ENCODE measurements at places on chromosomes 1 and 21.

- DNase-seq = no peak
Observed at GRCh38 chr1:75172556-75172955, 38.4 kb downstream of the LHX8 start.

- DNase-seq = no peak
Observed at GRCh38 chr1:29125237-29125641, 1.5 kb upstream of the TMEM200B start.

- DNase-seq = no peak
Observed at GRCh38 chr1:33327587-33328325, 6.9 kb upstream of the A3GALT2 start.

GRCh38 chr1:30321246-30321910, 402.0 kb downstream of the MATN1 start:
- no peak for DNase-seq

- DNase-seq = no peak
Observed at GRCh38 chr21:45620201-45620923, 23.2 kb upstream of the PCBP3 start.

DNA sequence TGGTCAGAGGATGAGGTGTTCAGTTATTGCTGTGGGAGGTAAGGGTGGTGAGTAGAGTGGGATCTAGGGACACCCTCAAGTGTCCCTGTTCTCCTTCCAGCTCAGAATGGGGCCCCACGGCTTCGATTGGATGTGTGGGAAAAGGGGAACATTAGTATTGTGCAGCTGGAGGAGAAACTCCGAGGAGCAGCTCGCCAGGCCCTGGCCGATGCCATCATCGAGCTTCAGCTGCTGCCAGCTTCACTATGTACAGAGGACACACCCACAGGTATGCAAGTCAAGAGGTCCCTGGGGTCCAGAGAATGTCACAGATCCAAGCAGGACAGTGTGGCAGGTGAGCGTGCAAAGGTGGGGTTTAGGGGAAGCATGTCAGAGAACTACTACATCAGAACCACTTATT, 13.9 kb downstream of the HYI start:
- no peak for DNase-seq

GRCh38 chr1:30513396-30514136, 209.8 kb downstream of the MATN1 start:
- DNase-seq = no peak

- peak; percentile 70 for DNase-seq
Observed at GRCh38 chr1:211654838-211655787, 20.3 kb downstream of the NEK2 start.

- DNase-seq = peak; percentile 19
Observed at GRCh38 chr1:18597160-18598042, 33.2 kb upstream of the PAX7 start.

- no peak for DNase-seq
Observed at GRCh38 chr1:222347627-222348026, 200.3 kb downstream of the HHIPL2 start.

DNA sequence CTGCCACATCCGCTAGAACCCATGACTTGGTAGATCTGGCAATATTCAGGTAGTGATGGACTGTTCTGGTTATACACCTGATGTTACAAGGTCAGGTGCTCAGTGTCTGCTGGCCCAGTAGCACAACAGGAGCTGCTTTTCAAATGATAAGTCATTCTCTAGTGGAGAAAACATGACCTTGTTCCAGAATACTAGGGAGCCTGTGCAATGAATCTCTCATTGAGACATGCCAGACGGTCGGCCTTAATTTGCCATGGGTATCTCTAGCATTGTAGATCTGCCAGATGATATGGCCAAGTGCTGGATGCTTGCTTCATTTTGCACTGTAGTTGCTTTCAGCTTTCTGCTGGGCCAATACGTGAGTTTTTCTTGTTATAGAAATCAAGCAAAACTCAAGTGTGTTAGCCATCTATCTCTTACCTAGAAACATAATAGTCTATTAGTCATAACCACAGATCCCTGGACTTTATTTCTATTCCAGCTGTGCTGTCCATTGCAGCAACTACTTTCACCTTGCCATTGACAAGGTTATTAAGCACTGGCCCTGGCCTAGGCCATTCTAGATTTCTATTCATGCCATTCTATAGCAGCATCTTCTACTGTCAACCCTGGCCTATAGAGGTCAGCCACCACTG, 13.9 kb upstream of the CENPF start:
- DNase-seq = no peak

- DNase-seq = no peak
Observed at GRCh38 chr1:217369271-217369981, 261.5 kb downstream of the GPATCH2 start.

DNA sequence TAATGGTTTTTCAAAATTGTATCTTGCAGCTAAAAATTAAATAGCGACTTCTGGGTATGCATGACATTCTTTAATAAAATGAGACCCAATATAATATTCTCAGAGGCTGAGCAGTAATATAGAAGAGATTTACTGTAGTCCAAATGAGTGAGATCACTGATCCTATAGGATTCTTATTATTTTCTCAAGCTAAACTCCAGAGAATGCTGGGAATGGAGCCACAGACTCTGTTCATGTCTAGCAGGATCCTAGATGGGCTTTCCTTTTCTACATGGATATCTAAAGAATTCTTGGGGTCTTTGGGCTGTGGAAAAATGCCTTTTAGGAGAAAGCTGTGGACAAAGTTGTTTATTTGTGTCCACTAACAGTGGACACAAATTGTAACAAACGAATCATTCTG, 150.7 kb upstream of the ZNF644 start:
- no peak for DNase-seq

GRCh38 chr1:110675060-110675791, 486 bp upstream of the KCNA3 start:
- no peak for DNase-seq

GRCh38 chr1:172824209-172824608, 165.3 kb downstream of the FASLG start:
- DNase-seq = no peak

DNA sequence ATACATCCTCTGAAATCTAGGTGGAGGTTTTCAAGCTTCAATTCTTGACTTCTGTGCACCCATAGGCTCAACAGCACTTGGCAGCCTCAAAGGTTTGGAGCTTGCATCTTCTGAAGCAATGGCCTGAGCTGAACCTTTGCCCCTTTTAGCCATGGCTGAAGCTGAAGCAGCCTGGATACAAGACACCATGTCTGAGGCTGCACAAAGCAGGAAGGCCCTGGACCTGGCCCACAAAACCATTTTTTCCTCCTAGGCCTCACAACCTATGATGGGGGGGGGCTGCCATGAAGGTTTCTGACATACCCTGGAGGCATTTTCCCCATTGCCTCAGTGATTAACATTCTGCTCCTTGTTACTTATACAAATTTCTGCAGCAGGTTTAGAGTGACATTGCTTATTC, 173.3 kb upstream of the PRMT6 start:
- no peak for DNase-seq

DNA sequence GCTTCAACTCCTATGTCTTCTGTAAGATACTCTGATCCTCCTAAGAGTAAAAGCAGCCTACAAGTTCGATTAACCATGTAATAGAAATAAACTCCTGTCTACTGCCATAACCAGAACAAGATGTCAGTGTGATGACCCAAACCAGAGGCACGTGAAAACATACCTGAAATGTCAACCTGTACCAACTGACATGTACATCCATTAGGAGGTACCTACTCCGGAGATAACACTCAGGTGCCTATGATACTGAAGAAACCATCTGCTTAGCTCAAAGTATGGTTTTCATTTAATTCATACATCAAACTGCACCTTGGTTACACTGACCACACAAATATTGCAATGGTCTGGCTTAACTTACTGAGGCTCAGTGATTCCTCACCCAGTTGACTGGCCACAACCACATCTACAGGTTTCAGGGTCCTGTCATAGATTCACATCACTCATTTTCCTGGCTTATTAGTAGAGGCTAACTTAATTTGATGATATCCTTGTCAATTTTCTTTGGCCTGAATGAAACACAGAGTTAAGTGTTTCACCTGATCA, 4.4 kb downstream of the ITPKB start:
- no peak for DNase-seq

DNA sequence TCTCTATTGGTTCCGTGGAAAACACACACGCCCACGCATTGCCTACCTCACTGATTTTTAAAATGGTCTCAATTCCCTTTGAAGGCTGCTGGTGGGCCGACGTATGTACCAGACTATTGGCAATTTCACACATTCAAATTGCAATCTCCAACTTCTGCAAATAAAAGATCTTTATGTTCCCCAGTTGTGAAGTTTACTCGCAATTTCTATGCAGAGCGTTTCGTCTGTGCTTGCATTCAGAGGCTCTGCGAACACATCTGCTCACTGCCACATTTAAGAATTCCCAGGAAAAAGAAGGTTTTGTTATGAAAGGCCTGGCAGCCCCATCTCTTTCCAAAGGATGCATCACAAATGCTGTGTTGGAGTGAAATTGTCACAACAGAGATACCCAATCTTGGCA, 288.0 kb upstream of the KAZN start:
- DNase-seq = no peak

DNA sequence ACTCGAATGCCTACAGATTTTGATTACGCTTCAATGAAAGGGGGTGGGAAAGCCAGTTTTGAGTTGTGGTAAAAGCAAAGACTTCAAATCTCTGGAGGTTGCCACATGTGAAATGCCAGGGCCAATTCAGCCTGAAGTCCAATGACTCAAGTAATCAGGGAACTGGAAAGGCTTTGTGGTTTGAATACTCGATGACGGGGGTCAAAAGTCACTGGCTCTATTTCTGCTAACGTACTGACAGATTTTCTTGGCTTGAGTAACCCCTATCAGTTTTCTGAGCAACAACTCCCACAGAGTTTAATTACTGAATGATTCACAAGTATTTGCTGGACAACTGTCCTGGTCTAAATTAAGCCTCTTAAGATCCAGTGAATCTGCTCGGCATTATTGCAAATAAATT, 152.2 kb downstream of the SIPA1L2 start:
- DNase-seq = no peak

- no peak for DNase-seq
Observed at GRCh38 chr1:185679220-185679619, 55.0 kb upstream of the HMCN1 start.

GRCh38 chr1:89538361-89538760, 13.7 kb downstream of the LRRC8B start:
- no peak for DNase-seq

DNA sequence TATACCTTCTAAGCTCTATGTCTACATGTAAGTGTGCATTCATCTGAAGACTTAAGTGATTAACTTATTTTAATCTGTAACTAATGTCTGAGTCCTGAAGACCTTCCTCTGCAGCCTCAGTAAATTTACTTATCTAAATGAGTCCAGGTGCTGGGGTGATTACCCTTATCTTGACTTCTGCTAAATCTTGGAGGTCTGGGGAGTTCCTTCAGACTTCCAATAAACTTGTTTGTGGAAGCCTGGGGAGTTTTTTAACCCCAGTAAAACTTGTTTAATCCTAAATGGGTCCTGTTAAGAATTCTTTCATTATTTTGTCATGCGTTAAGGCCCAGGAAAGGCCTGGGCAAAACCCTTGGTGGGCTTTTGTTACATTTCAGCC, 37.0 kb downstream of the RSPH1 start:
- DNase-seq = no peak

DNA sequence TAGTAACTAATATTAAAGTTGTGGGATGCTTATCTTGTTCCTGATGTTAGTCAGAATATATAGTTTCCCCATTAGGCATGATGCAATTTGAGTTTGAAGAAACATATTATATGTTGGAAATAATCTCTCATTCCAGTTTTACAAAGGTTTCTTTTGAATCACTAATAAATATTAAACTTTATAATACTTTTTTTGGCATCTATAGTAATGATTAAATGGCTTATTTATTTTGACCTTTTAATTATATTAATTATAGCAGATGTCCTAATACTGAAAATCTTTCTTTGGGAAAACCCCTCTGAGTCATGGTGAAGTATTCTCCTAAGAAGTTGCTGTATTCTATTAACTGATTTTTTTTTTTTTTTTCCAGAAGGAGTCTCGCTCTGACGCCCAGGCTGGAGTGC, 28.5 kb upstream of the PTGS2 start:
- no peak for DNase-seq

- no peak for DNase-seq
Observed at GRCh38 chr1:116999596-116999995, 2.0 kb upstream of the CD101 start.
